ENCODE measurements at places on chromosomes 5 and 9.
A peak's percentile ranks its signal among the peaks of the same experiment; 100 is the strongest.

GRCh38 chr9:96874201-96874785 is 20.0 kb upstream of the ZNF782 start:
- no peak for DNase-seq

DNA sequence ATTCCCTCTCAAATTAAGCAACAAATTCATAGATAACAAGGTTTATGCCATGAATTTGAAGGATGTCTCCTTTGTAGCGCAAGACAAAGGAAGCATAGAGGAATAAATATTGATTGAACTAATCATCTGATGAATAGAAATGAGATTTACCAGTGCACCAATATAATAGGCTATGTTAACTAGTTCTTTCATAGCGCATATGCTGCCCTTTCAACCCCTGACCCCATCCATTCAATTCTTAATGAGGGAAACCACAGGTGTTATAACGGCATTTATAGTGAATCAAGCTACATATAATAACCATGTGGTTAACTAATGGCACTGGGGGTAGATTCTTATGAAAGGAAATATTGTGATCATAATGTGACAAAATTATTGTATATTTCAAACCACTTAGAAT is 6.5 kb downstream of the RORB start:
- no peak for DNase-seq

GRCh38 chr5:68257210-68257609 is 41.7 kb downstream of the PIK3R1 start:
- no peak for DNase-seq

DNA sequence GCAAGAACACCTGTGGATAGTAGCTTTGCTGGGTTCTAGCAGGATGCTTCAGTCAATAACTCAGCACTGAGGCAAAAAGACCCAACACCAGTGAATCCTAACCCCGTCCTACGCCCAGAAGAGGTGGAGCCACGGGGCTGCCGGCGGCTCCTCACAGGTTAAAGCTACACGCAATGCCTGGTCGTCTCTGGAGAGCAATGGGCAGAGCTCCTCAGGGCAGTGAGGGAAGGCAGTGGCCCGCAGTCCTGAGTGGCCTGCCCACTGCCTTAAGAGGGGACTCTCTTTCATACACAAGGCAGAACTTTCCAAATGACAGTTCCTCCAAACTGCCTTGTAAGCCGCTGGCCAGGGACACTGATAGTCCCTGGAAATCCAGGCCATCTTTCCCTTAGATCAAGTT is 244.2 kb upstream of the IRX2 start:
- DNase-seq = no peak

- DNase-seq = no peak
These were observed 65.8 kb upstream of the S1PR3 start for GRCh38 chr9:88925481-88925880.

- DNase-seq = no peak
These were observed 59.6 kb upstream of the ABL1 start for GRCh38 chr9:130775336-130775991.

GRCh38 chr5:82862261-82862660 is 214.9 kb downstream of the TMEM167A start:
- no peak for DNase-seq

- no peak for DNase-seq
These were observed 14.0 kb upstream of the GPR151 start for GRCh38 chr5:146529984-146530383.

DNA sequence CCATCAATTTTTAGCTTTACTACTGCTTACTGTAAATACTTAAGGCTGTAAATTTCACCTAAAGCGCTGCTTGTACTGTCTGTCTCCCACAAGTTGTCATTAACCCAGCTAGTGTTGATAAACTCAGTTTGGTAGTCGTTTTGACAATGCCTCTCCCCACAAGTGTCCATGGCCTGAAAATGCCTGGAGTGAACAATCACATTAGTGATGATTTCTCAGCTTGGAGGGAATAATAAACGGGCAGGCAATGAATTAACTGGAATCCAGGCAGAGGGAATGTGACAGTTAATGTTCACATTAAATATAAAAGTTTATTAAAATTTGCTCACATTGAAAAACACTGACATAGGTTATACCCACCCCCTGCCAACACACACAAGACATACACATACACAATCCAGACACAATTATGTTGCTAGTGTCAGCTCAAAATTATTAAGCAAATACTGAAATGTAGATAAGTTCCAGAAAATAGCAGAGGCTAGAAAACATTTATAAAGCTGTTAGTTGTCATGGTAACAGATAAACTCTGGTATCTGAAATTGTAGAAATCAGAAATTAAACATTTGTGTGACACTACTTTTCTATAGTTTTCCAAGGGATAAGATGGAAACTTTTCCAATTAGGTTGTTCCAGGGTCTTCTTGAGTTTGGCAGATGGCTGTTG is 341.9 kb downstream of the DIRAS2 start:
- DNase-seq = no peak

DNA sequence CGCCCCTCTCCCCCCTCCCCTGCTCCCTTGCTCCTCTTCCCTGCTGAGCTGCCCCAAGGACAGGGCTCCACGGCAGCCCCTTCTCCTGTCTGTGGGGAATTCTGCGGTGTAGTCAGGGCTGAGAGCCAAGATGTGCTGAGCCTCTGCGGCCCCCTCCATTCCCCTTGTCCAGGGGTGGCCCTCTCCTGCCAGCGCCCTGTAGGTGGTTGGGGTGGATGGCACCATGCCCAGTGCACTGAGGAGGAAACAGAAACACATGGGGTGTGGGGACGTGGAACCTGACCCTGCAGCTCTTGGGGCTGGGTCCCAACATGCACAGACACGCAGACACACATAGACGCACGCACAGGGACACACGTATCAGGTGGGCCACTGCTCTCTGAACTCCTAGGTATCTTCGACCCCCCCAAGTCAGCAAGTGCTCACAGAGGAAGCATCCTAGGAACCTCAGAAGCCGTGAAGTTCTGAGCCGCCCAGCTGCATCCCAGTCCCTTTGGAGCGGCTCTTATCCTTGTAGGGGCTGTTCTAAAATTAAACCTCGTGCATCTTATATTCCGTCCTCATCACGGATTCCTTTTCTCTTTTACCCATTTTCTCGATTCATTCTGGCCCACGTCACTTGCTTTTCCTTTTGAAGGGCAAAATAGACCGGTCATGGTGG is 64.8 kb downstream of the HMCN2 start:
- DNase-seq = no peak

- no peak for DNase-seq
These were observed 47.7 kb downstream of the SIL1 start for GRCh38 chr5:139150367-139150999.

DNA sequence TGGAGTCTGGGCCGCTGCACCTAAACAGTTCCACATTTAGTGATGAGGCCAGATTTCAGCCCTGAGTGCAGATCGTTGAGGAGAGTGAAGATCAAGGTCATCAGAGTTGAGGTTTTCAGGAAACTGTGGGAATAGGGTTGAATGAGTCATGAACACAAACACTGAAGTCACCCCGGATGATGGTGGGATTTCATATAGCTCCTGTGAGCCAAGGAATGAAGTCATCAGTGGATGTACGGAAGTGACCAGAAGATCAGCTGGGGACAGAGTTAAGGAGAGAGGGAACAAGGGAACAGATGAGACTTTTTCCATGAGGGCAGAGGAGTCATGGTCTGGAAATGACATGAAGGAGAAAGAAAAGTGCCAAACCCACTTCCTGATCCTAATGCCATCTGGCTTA is 36.5 kb downstream of the PALM2AKAP2 start:
- DNase-seq = no peak

DNA sequence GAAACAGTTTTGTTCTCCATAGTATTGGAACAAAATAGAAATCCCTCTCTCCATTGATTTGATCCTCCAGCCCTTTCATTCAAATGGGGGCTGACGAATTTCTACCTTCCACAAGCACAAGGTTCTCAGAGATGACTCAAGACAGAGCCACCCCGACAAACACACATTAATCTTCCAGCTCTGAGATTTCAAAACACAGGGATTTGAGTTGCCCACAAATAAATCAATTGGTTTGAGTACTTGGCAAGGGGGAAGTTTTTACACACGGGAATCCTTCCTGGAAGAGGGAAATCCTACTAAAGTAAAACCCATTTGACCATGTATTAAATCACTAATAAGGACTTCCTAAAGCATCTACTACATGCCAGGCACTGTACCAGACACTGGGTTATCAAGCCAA is 5.4 kb downstream of the ADRA1B start:
- DNase-seq = no peak

- DNase-seq = no peak
These were observed 14.8 kb downstream of the ETF1 start for GRCh38 chr5:138528208-138528607.

DNA sequence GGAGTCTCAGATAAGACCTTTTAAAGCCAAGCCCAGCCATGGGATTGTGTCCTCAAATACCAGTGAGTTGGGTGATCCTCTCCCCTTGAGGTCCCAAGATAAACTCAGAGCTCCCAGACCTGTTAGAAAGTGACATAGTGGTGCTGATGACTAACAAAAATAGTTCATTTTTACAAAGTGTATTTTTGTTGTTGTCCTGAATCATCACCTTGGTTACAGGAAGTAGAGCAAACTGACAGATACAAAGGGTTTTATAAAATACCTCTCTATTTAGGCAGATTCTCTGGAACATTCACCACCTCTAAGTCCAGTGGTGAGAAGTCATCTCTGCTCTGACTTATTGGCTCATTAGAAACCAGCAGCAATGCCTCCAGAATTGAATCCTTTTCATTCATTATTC is 259.3 kb downstream of the CEMIP2 start:
- DNase-seq = no peak

DNA sequence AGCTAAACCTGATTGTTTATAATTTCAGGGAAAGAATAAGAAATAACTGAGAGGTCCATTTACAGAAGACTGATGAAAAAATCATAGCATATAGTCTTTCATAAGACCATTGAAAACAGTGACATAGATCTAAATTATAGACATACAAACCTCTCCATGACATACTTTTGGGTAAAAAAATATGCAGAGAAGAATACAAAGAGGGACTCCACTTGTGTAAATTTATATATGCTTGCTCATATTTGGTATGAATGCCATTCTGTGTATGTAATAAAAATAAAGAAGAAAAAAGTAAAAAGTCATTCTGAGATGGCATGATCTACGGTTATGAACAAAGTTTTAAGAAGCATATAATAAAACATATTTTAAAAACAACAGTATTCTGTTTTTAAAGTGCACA is 310.7 kb downstream of the ASTN2 start:
- no peak for DNase-seq

DNA sequence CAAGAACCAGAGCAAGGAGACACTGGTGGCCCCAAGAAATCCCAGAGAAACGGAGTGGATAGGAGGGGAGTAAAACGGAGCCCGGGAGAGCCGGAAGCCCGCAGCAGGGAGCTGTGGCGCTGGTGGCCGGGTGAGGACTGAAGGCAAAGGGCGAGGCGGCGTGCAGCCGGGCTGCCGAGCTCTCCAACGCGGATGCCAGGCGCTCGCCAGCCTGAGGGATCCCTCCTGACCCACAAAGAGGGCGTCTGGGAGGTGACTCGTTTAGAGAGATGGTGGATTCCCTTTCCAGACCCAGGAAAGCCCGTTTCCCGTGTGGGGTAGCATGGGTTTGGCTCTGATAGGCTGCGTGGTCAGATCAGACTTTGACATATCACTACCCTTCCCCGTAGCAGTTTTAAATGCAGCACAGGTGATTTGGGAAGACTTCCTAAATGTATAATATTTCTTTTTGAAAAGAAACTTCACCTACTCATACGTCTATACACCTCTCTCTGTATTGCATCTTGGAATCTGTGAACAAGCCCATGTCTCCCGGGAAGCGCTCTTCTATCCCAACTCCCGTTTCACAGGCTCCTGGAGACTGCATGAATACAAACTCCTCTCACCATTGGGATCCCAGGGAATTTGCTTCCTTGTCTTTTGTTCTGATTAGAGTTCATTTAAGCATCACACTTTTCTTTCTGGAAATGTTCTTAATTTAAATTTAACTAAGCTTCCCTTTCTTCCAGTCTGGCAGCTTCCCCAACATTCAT is 158.1 kb downstream of the C9orf152 start:
- DNase-seq = peak; percentile 59

DNA sequence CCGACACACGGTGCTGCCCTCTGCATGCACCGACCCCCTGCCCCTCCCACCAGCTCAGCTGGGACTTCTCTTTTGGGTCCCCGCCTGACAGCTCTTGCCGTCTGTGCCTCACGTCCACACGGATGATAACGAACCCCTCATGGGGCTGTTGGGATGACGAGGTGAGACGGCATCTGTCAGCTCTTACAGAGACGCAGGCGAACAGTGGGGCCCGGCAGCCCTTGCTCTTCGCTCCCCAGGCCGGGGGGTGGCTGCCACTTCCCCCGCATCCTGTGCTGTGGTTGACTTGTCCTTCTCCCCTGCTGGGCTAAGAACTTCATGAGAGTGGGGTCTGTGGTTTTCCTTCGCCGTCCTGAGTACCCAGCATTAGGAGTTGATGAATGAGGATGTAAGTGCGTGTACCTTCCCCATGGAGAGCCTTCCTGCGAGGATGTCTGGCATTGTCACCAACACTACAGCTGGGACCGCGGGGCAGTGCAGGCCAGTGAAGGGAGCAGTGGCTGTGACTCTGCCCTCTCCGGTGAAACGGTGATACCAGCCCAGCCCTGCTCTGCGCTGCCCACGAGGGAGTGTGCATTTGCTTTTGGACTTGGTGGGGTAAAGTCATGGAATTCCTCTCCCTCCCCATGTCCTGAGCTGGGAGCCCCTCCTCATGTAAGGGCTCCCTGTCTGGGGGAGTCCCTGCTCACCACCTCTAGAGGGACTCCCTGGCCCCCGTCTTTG is 23.2 kb downstream of the HK3 start:
- DNase-seq = no peak
